NCI-H2029 (cell line): ENCODE measurements at places on chromosomes 5 and 9.

DNA sequence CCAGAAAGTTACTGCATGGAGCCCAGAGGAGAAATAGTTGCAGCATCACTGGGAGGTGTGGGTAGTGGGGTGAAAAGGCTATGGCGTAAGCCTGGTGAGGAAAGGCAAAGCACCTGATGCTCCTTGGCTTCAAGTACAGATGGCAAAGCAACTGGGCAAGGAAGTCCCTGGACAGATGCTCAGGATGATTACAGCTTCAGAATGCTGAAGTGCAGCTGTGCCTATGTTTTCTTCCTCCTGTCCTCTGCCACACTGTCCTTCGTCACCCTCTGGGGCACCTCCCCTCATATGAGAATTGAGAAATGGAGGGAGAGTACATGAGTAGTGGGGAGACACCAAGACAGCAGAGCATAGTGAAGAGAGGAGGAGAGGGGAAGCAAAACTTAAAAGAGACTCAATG is 328.0 kb downstream of the PDE4D start:
- DNase-seq: no peak

DNA sequence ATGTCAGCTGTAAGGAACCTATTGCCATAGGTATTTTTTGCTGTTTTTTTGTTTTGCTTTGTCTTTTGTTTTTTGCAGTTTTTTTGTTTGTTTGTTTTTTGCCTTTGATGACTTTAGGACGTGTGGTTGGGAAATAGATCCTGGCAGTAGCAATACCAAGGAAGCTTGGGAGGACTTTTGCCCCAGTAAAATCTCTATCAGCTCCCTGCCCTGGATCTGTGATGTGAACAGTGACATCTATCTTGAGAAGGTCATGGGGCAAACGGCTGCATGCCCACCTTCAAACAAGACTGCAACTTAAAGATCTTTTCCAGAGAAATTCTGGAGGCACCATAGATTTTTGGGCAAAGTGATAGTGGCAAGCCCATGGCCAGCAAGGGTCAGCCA is 5.4 kb upstream of the ADRA1B start:
- DNase-seq: no peak

GRCh38 chr5:125607018-125607417 is 816.2 kb upstream of the GRAMD2B start:
- DNase-seq: no peak

DNA sequence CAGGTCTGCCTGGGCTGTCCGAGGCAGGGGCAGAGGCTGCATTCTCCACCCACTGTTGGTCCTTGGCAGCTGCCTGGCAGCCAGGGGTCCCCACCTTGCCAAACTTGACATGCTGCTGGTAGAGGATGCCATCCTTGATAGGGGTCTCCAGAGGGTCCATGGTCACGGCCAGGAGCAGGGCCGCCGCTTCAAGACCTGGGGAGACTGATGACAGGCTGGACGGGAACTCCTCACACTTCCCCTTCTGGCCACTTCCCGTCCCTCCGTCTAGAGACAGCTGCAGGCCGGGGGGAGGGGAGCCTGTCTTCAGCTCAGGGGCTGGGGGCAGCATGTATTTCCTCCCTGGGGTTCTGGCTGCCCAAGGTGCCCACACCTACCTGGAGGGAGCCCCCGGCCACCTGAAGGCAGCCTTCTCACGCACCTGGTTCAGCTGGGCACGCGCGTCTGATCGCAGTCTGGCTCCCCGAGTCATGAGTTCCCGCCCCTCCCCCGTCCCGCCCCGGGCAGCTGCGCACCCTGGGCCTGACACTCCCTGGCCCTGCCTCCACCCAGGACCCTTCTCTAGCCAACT is at the start of gene DOK3:
DOK3 (minus strand) TSS at position 446 of the 571 bp plus-strand sequence; CDS start at position 160, 286 bp downstream.
- DNase-seq: no peak

- DNase-seq: no peak
These were observed 170.4 kb upstream of the CDH6 start for GRCh38 chr5:31023105-31023504.

GRCh38 chr9:81717061-81717746 is 27.9 kb upstream of the TLE1 start:
- DNase-seq: no peak

DNA sequence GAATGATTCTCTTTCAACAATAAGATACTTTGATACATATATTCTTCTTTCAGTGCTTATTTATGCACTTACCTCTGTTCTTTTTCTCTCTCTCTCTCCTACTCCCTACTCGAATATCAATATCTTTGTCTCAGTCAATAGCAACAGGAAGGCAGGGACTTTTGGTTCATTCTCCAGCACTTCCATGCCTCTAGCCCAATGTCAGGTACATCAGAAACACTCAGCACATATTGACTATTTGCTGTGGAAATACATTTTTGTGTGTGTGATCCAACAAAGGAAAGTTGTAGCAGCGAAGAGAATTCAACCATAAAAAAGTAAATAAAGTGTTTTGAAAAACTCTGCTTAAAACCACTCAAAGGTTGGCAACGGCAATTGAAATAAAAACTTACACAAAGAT is 12.6 kb downstream of the DIRAS2 start:
- no peak for DNase-seq

- DNase-seq: no peak
These were observed 19.6 kb downstream of the TNC start for GRCh38 chr9:115098226-115098965.

- DNase-seq: no peak
These were observed 115.9 kb downstream of the ACTBL2 start for GRCh38 chr5:57366744-57367143.

DNA sequence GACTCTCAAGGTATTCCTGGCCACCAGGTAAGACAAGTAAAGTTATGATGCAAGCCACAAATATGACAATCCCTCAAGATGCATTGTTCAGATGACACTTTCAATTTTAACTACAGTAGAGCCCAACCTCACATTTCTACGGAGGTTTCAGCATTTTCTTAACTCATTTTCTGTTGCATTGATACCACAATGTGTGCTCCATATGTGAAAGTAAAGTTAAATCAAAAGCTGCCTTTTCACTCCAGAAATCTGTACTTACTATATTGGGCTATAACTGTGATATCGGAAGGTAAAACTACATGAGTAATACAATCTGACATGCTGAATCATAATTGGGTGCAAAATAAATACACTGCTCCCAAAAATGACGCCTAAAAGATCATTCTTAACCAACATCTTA is 333.6 kb upstream of the MEF2C start:
- DNase-seq: no peak

GRCh38 chr5:6059137-6059800 is 319.1 kb downstream of the MED10 start:
- DNase-seq: no peak

GRCh38 chr5:122053181-122054109 is 24.6 kb downstream of the LOX start:
- DNase-seq: peak; percentile 42

DNA sequence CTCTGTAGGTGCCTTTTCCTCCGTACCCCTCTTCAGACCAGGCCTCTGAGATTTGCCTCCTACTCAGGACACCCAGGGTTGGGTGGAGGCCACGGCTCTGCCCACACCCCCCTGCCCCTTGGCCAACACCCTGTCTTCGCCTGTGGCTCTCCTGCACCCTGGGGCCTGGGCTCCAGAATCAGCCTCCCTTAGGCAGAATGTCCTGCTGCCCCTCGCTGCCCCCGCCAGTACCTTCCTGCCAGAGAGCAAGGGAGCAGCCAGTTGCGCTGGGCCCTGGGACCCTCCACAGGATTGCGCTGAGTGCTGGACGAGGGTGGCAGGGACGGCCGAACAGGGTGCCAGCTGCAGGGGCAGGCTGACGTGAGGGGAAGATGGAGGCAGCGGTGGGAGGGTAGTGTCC is 53.5 kb downstream of the COL5A1 start:
- no peak for DNase-seq

GRCh38 chr9:123343443-123344191 is 12.4 kb upstream of the CRB2 start:
- no peak for DNase-seq
